Omental fat pad (tissue), 4 donors: ENCODE measurements at places on chromosomes 1 and 21. TPM values are rescaled to one million over a fixed set of nuclear protein-coding genes. Genes with fewer than 3 reads are reported as not detected.

Gene TMEM50A
- 97.9 TPM for total RNA-seq

Gene RGS18
- 18.4 TPM for total RNA-seq

Gene TDRD5
- total RNA-seq = not detected

Gene CFHR4
- not detected for total RNA-seq

Gene EPHB2
- total RNA-seq = 5.1 TPM

Gene ANGEL2
- total RNA-seq = 37.9 TPM

Gene CFHR1
- not detected for total RNA-seq

Gene LORICRIN
- not detected for total RNA-seq

Gene CAPZB
- total RNA-seq = 130 TPM

Gene MCOLN2
- total RNA-seq = 2.5 TPM

Gene IGSF21
- 7.4 TPM for total RNA-seq

- no peak for DNase-seq
These were observed 5.8 kb downstream of the PCNX2 start for GRCh38 chr1:233289676-233290075.

GRCh38 chr1:1976031-1976430 lies 27.6 kb downstream of the CFAP74 start:
- no peak for DNase-seq

DNA sequence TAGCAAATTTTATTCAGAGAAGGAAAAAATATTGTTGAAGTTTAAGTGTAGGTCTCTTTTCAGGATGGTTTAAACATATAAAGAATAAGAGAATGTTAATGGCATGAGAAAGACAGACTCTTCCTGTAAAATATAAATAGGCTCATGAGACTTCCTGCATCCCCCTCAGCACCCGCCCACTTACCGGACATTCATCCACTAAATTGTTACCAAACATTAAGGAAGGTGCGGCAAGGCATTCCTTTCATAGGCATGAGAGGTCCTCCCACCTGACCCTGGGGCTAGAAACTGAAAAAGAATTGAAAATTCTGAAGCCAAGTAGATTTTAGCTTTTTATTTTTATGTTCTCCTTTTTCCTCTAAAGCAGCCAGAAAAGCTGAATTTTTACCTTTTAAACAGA lies 10.6 kb upstream of the USP1 start:
- no peak for DNase-seq

GRCh38 chr1:59006289-59006658 lies 222.4 kb upstream of the JUN start:
- no peak for DNase-seq

DNA sequence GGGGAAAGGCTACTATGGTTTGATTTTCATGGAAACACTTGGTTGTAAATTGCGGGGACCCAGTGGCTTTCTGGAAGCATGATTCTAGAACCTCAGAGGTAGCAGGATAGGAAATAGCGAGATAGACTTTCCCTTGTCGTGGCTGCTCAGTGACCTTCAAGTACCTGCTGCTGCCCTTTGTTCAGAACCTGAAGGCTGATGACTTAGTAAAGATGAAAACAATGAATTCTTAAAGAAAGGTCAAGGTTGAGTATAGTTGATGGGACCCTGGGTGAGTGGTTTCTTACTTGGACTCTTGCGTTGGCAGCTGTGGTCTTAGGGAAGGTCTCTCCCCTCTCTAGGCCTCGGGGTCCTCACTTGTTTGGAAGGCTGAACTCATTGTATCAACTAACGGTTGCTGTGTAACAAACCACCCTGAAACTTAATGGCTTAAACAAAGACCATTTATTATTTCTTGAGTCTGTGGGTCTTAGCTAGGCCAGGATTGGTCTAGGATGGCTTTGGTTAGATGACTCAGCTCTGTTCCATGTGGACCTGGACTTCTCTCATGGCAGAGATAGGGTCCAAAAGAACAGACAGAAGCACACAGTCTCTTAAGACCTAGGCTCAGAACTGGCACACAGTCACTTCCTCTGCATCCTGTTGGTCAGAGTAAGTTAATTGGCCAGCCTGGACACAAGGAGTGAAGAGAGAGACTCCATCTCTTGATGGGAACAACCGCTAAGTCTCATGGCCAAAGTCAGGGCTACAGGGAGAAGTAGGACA lies 89.2 kb upstream of the SELENON start:
- DNase-seq = no peak

DNA sequence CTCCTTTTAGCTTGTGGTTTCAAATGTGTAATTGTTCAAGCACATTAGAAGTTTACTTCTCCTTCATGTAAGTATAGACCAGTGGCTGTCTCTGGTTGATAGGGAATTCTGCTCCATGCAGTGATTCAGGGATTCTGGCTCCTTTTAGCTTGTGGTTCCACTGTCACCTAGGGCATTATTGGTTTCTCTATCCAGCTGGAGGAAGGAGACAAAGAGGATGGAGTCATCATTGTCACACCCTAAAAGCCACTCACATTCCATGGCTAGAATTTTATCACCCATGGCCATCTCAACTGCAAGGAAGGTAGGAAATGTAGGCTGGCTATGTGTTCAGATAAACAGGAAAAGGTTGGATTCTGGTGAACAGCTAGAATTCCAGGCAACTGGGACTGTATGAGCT lies 131.2 kb downstream of the URB2 start:
- DNase-seq = no peak

DNA sequence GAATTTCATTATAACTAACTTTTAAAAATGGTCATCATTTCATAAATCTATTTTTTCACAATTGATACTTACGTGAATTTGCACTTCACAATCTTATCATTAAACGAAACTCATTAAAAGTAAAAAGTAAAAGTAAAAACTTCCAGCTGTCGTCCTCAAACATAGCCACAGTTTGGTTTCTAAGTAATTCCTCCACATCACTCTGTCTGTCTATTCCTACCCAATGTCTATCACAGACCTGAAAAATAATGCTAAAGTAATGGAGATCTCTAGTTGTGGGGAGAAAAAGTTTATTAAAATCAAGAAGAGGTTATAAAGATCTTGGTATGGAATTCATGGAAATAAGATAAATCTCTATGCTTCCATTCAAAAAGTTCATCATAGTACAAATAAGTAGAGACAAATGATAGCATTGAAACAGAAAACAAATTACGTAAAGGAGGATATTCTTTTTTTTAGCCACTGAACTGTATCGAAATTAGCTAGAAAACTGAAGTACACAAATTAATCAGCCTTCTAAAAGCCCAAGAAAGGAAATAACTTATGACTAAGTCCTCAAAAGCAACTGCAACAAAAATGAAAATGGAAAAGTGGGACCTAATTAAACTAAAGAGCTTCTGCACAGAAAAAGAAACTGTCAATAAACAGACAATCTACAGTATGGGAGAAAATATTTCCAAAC lies 148.6 kb downstream of the TIAM1 start:
- no peak for DNase-seq

DNA sequence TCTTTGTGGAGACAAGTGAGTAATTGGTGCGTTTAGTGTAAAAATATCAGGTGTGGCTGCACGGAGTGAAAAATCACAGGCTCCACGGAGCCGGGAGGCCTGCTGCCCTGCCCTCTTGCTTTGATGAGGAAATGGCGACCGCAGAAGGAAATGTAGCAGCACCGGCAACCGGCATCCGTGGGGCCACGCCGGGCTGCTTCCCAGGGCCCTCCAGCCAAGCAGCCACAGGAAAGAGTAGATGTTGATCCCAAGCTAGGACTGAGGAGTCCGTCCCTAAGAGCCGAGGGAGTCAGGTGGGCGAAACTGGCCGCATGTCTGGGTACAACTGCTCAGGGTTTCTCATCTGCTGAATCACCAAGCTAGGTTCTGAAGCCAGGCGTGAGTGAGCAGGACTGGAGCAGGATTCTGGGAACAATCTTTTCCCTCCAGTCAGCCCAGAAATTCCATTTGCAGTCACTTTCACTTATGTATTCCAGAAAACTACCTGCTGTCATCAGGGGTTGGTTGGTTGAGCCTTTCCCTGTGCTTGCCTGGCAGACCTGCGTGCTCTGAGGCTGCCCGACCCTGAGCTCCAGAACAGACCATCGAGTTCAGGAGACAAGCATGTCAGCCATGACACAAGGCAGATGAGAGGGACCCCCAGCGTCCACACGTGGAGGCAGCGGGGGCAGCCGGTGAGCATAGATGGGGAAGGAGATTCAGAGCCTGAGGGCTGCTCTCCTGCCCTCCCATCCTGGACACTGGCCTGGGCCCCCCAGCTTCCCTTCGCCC lies 5.8 kb upstream of the ITGB2 start:
- DNase-seq = no peak

- no peak for DNase-seq
These were observed 111.7 kb downstream of the DISP1 start for GRCh38 chr1:222926566-222926965.

GRCh38 chr1:152866321-152866720 lies 6.5 kb downstream of the LCE7A start:
- DNase-seq = no peak

DNA sequence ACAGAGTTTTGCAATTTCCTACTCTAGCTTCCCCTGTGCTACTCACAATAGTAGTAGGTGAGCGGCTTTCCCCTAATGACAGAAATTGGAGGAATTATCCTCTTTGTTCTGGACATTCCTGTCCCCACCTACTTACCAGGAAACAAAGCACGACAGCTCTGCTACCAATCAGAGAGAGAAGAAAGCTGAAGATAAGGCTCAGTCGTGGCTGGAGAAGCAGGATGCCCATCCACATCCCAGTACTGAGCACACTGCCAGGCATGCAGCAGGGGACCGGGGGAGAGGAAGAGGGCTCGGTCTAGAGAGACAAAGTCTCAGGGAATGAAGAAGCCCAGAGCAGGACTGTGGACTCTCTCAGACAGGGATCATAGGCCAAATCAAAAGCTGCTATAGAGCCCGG lies 134.1 kb upstream of the KRTAP19-8 start:
- no peak for DNase-seq

GRCh38 chr1:244861683-244862082 lies 2.7 kb downstream of the HNRNPU start:
- no peak for DNase-seq

- no peak for DNase-seq
These were observed 59.5 kb downstream of the SLC45A1 start for GRCh38 chr1:8377271-8377981.

DNA sequence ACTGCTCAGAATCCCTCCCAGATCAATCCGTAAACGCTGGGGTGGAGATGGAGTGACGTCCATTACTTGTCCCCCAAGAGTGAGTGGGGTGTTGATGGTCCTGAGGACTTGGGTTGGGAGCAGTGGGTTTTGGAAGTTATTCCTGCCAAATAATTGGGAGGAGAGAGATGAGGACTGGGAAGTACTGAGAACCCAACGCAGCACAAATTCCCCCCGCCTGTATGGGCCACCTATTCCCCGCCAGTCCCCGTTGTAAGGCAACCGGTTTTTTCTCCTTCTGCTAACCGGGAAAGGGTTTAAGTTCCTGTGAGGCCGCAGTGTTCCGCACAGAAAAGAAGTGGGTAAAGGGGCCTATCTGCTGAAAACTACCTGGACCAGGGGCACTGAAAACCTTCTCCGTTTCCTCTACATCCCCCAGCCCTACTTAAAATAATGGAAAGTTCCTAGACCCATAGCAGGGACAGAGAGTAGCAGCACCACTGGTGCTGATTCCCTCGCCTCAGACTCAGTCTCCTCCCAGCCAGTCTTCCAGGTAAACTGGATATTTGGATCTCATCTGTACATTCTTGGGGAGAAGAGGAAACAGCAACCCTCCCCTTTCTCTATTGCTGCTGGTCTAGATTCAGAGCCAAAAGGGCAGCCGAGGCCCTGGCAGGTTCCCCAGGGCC lies 738 bp downstream of the LURAP1 start:
- DNase-seq = no peak

- peak; percentile 82 for DNase-seq
These were observed 5.7 kb upstream of the TPRG1L start for GRCh38 chr1:3618881-3619671.

GRCh38 chr1:246291127-246291526 lies 216.0 kb downstream of the SMYD3 start:
- DNase-seq = no peak

DNA sequence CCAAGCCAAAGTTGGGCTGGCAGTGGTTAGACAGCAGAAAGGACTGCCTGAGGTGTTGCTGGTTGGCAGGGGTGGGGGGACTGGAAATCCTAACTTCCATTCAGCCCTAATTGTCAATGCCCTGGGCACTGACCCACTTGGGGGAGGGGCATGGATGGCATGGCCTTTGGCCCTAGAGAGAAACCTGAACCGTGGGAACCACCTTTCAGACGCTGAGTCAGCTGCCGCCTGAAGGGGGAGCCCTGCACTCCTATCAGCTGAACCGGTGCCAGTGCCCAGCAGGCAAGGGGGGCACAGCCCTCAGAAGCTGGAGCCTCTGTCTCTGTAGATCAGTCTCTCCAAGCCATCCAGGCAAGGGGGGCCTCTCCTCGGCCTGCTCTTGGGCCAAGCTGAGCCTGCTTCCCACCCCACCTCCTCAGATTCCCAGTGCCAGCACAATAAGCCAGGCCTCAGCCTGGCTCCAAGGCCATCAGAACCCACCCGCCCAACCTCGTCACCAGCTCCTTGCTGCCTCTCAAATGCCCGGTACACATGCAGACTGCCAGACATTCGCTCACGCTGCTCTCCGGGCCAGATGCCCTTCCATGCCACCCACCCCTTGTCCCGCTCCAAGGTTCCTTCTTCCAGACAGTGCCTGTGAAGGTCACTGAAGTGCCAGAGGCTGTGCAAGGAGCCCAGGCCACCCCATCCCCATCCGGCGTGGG lies 11.6 kb downstream of the TINAGL1 start:
- DNase-seq = peak; percentile 32

DNA sequence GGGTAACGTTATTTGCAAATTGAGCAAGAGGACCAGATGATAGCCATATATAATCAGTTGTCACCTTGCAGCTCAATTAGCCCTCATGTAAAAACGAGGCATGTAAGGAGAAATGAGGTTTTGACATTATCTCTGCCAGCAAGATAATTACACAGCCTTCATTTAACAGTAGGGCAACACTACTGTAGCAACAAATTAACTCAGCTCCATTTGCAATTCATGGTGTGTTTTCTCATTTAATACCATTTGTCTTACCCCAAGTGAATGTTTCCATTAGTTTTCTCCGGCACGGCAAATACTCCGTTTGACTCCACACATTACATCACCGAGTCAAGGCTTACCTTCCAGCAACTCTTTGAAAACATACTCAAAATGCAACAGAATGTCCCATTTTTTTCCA lies 66.7 kb downstream of the GPATCH2 start:
- DNase-seq = no peak

- no peak for DNase-seq
These were observed 82.3 kb downstream of the ACTL8 start for GRCh38 chr1:17837233-17838030.

DNA sequence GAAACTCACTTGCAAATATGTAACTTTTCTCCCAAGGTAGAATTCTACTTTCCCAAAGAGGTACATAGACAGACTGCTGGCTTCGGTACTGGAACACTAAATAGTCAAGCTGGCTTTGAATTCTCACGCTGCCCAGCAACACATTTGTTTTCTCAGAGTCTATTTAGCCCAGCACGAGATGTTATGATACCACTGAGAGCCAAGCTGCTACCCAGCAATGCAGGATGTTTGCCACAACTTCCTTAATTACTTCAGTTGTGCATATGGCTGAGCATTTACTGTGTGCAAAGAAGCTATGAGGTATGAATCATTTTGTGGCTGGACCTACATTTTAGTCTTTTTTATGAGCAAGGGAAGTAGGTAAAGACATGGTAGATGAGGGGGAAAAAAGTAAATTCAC lies 793.2 kb downstream of the PLA2G4A start:
- no peak for DNase-seq

- no peak for DNase-seq
These were observed 24.4 kb upstream of the TSPEAR start for GRCh38 chr21:44735821-44736220.
